ENCODE measurements at places on chromosomes 1 and 21.

DNA sequence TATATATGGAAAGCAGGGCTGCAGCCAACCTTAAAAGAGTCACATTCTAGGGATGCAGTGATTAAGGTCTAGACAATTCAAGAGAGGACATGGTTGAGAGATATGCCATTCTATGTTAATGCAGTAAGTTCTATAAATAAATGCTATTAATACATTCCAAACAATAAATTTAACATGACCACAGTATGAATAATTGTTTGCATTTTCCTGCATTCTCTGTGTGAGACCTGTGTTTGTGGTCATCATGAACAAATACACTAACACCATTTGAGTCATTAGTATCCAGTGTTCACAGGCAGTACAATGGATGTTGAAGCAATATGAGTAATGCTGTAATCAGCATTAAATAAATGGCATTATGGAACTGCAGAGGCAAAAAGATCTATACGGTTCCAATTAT lies 5.5 kb upstream of the ZRANB2 start:
- DNase-seq = no peak

DNA sequence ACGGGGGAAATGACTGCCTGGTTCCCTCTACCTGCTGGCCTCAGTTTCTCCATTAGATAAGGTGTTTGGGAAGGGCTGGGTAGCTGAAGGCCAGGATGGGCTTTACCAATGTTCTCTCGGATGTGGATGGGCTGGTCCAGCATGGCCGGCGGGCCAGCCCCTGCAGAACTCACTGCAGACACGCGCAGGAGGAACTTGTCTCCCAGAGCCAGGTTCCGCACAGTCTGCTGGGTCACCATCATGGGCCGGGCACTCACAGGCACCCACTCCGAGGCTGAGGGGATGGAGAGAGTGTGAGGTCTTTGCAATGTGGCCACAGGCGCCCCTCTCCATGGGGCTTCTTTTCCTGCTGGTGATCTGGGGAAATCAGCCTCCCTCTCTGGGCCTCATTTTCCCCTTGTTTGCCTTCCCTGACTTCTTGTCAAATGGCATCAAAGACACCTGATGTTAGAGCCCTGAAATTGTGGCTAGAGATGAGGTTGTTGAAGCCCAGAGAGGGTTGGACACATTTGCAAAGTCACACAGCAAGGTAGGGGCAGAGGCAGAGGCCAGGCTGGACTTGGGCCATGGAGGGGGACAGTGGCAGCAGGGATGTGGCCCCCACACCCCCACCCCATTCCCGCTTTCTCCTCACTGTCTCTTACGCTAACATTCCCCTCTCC lies 1.2 kb downstream of the MYBPH start:
- DNase-seq = no peak

DNA sequence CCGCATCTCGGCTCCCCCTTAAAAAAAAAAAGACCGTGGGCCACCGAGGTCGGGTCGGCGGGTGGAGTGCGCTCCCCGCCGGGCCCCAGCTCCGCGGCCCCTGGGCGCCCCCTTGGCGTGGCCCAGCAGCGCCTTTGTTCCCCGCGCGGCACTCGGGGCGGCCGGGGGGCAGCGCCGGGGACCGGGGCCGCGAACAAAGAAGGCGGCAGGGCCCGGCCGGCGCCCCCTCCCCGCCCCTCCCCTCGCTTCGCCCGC lies 571 bp downstream of the MARCKSL1 start:
- DNase-seq = no peak

GRCh38 chr1:157006676-157007075 lies 38.9 kb downstream of the ARHGEF11 start:
- no peak for DNase-seq

GRCh38 chr1:213050745-213051126 lies 305 bp upstream of the RPS6KC1 start:
- DNase-seq = no peak

- no peak for DNase-seq
These were observed 59.3 kb downstream of the ACP6 start for GRCh38 chr1:147611021-147611426.

DNA sequence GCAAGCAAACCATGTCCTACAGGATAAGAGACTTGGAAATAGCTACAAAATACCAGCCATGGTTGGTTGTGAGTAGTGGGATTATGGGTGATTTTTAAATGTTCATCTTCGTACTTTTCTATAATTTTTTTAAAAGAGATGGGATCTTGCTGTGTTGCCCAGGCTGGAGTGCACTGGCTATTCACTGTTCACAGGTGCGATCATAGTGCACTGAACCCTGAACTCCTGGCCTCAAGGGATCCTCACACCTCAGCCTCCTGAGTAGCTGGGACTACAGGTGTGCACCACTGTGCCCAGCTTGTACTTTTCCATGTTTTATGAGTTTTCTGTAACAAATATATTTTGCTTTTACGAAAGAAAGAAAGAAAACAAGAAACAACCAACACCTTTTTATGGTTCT lies 224.2 kb downstream of the FOXD2 start:
- no peak for DNase-seq

- DNase-seq = no peak
These were observed 14.4 kb downstream of the MAP3K7CL start for GRCh38 chr21:29144736-29145353.

DNA sequence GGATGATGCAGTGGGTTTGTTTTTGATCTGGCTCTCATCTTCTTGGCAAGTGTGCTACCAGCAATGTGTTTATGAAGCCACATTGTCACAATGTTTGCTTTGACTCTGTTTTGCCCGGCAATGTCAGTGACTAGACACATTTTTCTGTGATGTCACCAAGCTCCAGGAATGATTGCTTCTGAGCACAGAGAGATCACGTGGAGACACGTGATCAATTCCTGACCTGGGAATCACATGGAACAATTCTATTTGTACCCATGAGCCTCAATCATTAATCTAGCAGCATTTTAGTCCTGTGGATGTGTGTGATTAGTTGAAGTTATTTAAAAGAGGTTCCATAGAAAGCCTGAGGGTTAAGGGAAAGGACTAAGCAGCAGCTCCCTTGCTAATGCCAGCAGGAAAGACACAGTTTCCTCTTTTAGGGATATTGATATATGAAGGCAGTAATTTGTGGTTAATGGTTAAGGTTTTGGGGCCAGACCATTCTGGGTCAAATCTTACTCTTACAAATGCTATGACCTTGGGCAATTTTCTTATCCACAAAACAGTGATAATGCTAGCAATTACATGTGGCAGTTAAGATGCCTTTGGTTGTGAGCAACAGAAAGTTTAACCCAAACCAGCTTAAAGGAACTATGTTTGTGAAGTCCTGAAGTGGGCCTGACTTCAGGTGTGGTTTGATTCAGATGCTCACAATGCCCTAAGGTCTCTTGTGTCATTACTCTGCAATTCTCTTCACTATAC lies 59.0 kb downstream of the FASLG start:
- DNase-seq = no peak

DNA sequence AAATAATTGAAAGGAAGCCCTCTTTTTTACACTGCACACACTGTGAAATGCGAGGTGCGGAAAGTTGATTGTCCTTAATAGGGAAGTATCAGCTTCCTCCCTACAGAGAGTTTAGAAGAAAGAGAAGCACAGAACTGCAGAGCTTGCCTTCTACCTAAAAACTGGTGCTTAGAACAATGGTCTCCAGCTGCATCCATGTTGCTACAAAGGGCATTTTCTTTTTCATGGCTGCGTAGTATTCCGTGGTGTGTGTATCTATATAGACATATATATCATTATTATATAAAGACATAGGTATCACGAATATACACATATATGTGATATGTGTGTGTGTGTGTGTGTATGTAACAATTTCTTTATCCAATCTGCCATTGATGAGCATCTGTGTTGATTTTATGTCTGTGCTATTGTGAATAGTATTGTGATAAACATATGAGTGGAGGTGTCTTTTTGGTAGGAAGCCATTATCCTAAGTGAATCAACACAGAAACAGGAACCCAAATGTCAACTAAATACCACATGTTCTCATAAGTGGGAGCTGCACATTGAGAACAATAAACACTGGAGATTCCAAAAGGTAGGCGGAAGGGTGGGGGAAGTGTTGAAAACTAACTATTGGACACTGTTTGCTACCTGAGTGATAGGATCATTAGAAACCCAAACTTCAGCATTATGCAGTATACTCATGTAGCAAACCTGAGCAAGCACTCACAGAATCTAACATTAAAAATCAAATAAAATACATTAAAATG lies 290.0 kb upstream of the RUNX1 start:
- DNase-seq = no peak

- no peak for DNase-seq
These were observed 38.2 kb downstream of the SLC9A1 start for GRCh38 chr1:27116697-27117096.

GRCh38 chr1:66954208-66954607 lies 29.4 kb downstream of the MIER1 start:
- DNase-seq = no peak

DNA sequence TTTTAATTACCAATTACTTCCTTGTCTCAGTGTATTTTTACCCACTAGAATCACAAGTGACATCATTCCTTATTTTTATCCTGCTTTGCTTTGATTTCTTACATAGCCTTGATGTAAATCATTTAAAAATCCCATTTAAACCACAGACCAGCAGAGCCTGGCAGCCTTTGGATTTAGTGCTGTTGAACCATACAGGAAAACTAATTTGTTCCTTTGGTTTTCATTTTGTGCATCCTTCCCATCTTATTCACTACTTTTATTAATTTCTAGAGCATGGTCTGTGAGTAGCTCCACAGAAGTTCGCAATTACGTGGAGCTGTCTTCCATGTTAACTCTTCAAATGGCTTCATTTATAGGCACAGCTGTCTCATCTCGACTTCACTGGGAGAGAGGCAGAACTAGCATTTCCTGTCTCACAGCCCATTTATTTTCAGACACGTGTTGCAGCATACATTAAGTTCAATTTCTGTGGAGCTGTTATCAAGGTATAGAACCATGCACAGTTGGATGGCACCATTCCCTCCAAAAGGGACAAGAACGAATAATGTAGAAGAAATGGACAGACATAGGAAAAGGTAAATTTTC lies 235.3 kb downstream of the MRPL39 start:
- no peak for DNase-seq

DNA sequence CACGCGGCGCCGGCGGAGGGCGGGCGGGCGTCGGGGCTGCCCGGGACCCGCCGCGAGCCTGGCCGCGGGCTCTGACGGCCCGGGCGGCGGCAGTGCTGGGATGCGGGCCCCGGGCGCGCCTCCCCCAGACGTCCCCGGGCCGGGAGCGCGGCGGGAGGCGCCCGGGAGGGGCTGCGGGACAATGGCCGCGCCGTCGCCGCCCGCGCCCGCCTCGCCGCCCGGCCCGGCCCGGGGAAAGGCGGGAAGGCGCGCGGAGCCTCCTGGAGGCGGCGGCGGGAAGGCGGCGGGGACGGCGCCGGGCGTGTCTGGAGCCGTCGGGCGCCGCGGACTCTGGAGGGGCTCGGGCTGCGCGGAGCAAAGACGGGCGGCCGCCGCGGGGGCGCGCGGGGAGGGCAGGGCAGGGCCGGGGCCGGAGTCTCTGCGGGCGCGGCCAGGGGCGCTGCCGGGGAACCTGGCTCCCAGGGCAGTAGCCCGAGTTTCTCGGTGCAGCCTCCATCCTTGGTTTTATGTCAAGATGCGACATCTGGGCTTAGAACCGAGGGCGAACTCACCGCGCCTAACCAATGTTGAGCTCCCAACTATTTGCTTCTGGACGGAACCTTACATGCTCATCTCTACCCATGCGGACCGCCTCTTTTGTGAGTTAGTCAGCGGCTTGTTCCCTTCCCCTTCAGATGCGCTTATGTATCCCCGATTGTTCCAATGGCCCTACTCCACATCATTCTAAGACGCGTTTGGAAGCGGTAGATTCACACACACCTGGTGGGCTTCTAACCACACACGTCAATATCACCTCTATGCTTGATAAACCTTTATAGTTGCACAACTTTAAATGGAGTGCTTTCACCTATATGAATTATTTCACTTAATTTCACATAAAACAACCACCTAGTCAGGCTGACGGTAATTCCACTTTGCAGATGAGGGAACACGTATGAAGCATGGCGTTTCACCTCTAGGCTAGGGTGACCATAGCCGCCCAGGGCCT lies 651 bp downstream of the ZBTB8A start:
- no peak for DNase-seq

DNA sequence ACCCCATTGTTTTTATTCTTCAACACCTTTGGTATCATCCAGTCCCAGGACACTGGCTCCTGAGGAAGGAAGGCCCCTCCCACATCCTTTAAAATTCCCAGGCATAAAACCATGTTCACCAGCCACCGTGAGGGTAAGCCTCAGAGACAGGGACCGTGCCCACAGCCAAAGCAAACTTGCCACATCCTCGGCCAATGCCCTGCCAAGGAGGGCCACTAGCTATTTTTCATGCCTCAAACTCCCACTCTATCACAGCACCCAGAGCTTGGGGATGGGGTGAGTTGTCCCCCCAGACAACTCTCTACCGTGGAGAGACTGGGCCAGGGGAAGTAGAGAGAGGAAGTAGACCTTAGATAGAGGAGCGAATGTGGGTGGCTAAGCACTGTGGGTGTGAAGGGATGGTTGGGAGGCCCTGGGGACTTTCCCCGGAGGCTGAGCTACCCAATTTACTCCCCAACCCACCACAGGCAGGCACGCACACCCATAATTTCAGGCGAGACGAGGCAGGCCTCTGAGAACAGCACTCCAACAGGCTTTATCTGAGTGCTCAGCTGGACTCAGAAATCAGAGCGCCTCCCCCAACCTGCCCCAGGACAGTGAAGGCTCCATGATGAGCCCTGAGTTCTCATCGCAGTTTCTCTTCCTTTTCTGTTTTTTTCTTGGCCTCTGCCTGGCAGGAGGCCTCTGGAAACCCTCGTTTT lies 15.9 kb upstream of the BTG2 start:
- peak; percentile 87 for DNase-seq
